Omental fat pad (tissue), 4 donors: ENCODE measurements at places on chromosomes 4 and X.

- DNase-seq: no peak
These were observed 145.6 kb upstream of the RBPJ start for GRCh38 chr4:26175006-26175786.

GRCh38 chr4:108814326-108814725 is 51.5 kb upstream of the ETNPPL start:
- no peak for DNase-seq

GRCh38 chrX:130669233-130669632 is 233.8 kb downstream of the ENOX2 start:
- DNase-seq: no peak

- no peak for DNase-seq
These were observed 12.9 kb upstream of the ODAM start for GRCh38 chr4:70182517-70183167.

GRCh38 chr4:182074139-182074538 is 169.1 kb upstream of the TENM3 start:
- no peak for DNase-seq

DNA sequence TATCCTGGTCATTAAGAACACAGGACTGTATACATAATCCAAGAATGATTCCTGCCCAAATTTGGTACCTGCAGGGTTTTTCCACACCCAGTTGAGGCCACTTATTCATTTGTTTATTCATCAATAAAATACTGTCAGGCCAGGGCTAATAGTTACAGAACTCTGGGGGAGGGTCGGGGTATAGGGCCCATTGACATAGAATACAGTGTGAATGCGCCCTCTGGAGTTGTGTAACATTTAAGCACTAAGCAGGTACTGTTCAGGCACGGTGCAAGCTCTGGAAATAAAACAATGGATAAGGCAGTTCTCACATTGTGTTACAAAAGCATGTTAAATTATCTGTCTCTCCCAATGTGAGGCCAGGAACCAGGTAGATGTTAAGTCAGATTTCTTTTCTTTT is 30.8 kb upstream of the LRBA start:
- no peak for DNase-seq

DNA sequence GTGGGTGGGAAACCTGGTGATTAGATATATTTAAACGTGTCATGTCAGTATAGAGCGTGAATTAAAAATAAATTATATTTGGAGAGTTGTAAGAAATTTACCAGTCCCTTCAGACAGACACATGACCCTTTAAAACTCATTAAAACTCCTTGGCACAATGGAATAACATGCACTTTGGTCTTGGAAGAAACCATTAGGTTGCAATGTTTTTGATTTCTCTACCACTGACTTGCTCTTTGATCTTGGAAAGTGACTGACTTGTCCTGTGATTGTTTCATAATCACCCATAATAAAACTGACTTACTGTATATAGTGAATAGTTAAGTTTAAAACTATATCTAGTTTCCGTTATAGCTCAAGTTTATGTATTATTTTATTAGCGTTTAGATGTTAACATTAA is 35.8 kb downstream of the FHL1 start:
- DNase-seq: no peak

- DNase-seq: no peak
These were observed 1273.0 kb downstream of the RAPGEF2 start for GRCh38 chr4:160375772-160376452.
